ENCODE measurements at places on chromosomes 2 and 18. TPM values are rescaled to one million over a fixed set of nuclear protein-coding genes. Genes with fewer than 3 reads are reported as not detected.

Gene BOLL
- not detected for polyA plus RNA-seq

Gene AAK1
- 78.2 TPM for polyA plus RNA-seq

Gene CCDC148
- not detected for polyA plus RNA-seq

Gene CCDC178
- not detected for polyA plus RNA-seq

Gene SCN2A
- polyA plus RNA-seq: 0.23 TPM

Gene MC5R
- polyA plus RNA-seq: not detected

Gene CNPPD1
- 26.5 TPM for polyA plus RNA-seq

Gene UGT1A3
- not detected for polyA plus RNA-seq

Gene CFAP65
- polyA plus RNA-seq: not detected

Gene ZCCHC2
- polyA plus RNA-seq: 3.9 TPM

Gene STPG4
- polyA plus RNA-seq: not detected

Gene TDRD15
- not detected for polyA plus RNA-seq

Gene WDCP
- polyA plus RNA-seq: 2.0 TPM

Gene FBXO48
- polyA plus RNA-seq: 1.1 TPM

Gene ATP8B1
- polyA plus RNA-seq: 14.9 TPM

Gene FAM110C
- 3.4 TPM for polyA plus RNA-seq

Gene SPDYA
- not detected for polyA plus RNA-seq

Gene ANKRD44
- 1.2 TPM for polyA plus RNA-seq

Gene TSGA10
- polyA plus RNA-seq: 5.8 TPM

Gene TUBA4B
- polyA plus RNA-seq: not detected

Gene GALNT3
- polyA plus RNA-seq: 24.2 TPM

Gene FBXO41
- polyA plus RNA-seq: 0.80 TPM

Gene ANKRD23
- polyA plus RNA-seq: 2.4 TPM

Gene CRYGD
- polyA plus RNA-seq: not detected

Gene SCN7A
- polyA plus RNA-seq: 3.2 TPM

Gene AQP4
- 1.9 TPM for polyA plus RNA-seq

Gene PROC
- 4.6 TPM for polyA plus RNA-seq

Gene SERPINB11
- polyA plus RNA-seq: not detected

Gene MAP4K3
- 15.5 TPM for polyA plus RNA-seq

Gene ZNF397
- polyA plus RNA-seq: 10.9 TPM

Gene SCN3A
- polyA plus RNA-seq: under 0.01 TPM

Gene KIF5C
- polyA plus RNA-seq: 1.1 TPM

Gene ALKAL2
- 12.6 TPM for polyA plus RNA-seq

Gene POTEC
- polyA plus RNA-seq: not detected

Gene ABCG5
- not detected for polyA plus RNA-seq

Gene NAT8
- polyA plus RNA-seq: not detected

Gene SERPINB4
- polyA plus RNA-seq: 0.68 TPM

Gene PSMA8
- not detected for polyA plus RNA-seq

Gene NETO1
- 0.06 TPM for polyA plus RNA-seq
